ENCODE measurements at places on chromosomes 12 and 14.

DNA sequence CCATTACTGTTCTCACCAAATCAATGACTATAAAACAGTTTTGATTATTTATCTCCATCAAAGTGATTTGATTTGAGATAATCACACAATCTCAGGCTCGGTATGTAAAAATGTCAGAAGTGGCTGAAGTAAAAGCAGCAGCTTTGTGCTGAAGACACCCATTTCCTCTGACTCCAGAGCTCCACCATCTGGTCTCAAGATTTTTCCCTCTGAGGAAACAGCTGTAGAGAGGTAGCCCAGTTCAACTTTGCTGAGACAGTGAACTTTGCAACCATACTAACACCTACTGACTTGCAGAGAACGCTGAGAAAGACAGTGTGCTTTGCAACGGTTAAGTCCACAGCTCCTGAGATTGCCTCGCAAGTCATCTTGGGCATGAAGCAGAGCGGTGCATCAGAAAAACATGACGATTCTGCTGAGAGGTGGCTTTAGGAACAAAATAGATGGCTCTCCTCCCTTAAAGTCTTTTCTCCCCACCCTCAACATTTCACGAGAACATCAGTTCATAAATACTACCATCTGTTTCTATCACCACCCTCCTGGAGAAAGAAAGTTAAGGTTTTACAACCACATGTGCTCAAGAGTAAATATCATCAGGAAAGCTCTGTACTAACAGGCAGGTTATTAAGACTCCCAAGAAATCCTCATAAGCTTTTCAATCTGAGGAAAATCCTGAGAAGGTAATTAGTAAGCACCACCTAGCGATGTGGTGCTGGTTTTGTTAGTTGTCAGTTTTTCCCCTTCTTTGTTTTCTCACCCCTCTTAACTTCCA, 34.8 kb downstream of the HIGD1C start:
- DNase-seq = no peak

DNA sequence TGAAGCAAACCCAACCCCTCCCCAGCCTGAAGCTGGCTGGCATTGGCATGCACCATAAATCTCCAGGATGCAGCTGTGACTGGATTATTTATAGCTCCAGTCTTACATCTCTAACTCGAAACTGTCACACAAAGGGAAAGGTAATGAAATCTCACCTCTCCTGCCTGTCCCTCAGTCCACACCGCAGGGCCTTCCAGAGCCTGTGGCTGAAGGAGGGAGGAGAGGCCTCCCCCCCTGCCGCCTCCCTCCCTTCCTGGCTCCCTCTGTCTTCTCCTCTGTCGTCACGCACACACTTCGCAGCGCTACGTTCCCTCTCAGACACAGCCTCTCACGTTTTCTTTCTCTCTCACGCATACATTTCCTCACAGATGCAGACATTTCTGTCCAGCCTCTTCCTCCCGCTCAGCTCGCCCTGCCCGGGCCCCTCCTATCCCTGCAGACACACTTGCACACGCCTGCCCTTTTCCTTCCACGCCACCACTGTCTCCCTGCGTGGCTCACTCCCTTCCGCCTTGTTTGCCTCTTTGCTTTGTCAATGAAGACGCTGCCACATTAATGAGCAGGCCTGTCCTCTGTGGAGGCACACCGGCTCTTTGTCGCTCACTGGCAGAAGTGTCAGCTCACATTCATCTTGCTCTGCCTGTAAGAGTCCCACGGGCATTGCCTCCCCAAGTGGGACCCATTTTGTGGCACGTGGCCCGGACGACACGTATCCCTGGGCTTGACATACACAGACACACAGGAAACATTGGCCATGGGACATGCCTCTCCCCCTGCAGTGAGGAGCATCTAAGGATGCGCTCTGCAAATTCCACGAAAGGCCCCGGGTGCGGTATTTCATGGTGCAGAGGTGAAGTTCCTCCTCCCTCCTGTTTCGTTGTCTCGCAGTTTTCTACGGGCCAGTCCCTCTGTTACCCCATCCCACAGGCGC, 27.9 kb downstream of the IRF2BPL start:
- DNase-seq = no peak

DNA sequence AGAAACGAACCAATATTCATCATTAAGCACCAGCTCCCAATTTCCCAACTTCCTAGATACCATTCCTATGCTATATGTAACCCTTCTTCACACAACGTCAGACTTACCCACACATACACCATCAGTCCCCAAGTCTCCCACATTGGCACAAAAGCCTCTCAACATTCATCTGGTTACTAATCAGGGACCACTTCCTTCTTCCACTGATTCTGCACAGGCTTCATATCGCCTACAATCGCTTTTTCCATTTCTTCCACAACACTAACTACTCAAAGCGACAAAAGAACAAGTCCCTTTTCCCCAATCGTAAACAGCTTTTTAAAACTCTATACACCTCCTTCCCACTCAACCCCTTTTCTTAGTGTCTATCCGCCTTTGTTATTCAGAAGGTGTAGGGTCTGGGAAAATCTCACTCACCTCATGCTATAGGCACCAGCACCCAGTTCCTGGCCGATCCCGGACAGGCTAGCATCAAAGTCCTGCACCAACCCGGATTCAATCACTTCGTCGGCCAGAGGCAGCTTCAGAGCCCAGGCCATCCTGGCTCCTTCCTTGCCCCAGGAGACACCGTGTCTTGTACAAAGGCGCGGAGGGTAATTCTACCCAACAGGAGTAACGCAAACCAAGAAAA, 936 bp downstream of the TFCP2 start:
- no peak for DNase-seq

DNA sequence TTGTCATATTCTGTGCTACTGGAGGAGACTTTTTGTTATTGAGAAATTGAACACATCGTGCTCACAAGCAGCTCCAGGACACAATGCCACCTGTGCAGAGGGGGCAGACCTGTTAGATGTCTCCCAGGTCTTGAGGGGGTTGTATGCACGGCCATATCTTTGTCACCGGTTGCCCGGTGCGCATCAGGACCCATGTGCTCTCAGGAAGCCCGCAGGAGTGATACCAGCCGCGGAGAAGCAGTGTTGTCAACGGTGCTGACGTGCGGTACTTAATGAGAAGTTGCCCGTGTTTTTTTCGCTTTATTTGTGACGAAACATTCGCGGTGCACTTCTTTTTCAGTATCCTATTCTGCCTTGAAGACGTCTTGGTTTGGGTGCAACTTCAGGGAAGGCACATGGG, 128.2 kb upstream of the RTL1 start:
- peak; percentile 48 for DNase-seq

DNA sequence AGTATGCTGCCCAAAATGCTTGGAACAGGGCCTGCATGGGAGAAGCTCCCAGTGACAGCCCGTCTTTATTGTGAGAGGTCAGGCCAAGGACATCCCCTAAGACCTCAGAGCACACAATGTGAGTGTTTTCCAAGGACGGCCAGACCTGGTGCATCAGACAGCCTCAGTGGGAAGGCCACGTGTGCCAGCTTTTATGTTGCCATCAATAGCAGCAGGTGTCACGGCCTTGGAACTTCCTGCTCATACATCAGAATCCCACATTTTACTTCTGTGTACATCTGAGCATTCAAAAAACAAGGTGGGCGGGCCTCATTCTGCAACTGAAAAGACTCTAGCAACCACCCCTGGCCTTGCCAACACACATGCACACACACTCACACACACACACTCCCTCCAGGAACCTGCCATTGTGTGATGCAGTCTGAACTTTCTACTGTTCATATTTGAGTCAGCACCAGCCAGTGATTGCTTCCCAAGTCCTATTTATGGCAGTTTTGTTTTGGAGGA, 753.1 kb upstream of the TBX3 start:
- no peak for DNase-seq

GRCh38 chr14:89588840-89589296, 171.8 kb upstream of the FOXN3 start:
- DNase-seq = no peak

DNA sequence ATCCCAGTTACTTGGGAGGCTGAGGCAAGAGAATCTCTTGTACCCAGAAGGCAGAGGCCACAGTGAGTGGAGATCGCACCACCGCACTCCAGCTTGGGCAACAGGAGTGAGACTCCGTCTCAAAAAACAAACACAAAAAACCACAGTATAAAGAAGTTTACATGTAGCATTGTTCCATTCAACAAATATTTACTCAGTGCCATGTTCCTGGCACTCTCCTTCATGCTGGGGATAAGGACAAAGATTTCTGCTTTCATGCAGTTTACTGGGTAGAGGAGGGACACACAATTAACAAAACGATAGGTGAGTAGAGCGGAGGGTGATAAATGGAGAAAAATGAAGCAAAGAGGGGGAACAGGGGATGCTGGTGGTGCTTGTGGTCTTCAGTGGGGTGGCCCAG, 68.2 kb upstream of the OVCH1 start:
- no peak for DNase-seq

Data from spleen (tissue), 13 donors.